Activated T-cell treated with anti-CD3 and anti-CD28 coated beads, Interleukin-2, amount 50 U/mL, for 48 hours (primary cell): ENCODE measurements at places on chromosomes 5 and 9.

- no peak for DNase-seq
Observed at GRCh38 chr5:132006331-132007120, 4.9 kb downstream of the ACSL6 start.

- DNase-seq = no peak
Observed at GRCh38 chr9:136669791-136670464, 7.2 kb downstream of the EGFL7 start.

- no peak for DNase-seq
Observed at GRCh38 chr9:4116071-4116581, 183.7 kb downstream of the GLIS3 start.

- no peak for DNase-seq
Observed at GRCh38 chr9:92718086-92719001, 46.3 kb downstream of the BICD2 start.

DNA sequence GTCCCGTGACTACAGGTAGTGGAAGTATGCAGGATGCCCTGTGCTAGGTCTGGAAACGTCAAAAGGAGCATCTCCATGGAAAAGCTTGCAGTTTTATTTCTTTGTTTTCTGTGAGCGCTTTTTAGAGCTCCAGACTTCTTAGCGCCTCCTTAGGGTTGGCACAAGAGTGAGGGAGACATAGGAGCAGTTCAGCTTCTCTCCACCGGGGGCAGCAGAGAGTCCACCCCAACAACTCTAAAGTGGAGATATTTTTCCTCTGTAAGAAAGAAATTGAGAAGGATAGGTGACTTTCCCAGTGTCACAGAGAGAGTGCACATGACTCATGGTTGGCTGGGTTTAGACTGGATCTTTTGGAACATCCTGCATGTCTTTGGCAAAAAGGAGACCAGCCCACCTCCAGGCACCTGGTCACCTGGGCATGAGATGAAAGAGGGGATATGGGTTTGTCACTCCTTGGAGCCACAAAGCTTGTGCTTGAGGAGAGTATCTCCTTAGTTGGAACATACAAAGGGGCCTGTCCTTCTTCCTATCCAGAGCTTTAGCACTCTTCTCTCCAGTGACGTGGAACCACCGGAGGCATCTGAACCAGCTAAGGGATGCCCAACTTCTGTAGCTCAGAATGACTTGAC, 637.7 kb downstream of the SEMA5A start:
- DNase-seq = peak; percentile 43

DNA sequence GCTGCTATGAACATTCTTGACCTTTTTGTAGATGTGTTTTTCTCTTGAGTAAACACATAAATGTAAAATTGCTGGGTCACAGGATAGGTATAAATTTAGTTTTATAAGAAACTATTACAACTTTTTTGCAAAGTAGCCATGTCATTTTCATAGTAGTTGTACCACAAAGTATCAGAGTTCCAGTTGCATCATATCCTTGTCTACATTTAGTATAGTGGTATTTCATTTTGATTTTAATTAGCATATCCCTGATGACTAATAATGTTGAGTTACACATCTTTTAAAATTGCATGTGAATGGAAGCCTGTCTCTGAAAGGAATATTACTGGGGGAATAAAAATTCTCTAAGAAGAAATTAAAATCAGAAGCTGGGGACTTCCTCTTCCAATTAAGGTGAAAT, 85.4 kb downstream of the TMEM161B start:
- DNase-seq = no peak

GRCh38 chr5:135116160-135116561, 82.1 kb upstream of the PITX1 start:
- DNase-seq = no peak

GRCh38 chr5:181204826-181205760, at the start of gene TRIM7:
TSS of gene TRIM7 (minus strand) at chr5:181205196. CDS start at chr5:181205110, 86 bp downstream.
- DNase-seq = peak; percentile 62

DNA sequence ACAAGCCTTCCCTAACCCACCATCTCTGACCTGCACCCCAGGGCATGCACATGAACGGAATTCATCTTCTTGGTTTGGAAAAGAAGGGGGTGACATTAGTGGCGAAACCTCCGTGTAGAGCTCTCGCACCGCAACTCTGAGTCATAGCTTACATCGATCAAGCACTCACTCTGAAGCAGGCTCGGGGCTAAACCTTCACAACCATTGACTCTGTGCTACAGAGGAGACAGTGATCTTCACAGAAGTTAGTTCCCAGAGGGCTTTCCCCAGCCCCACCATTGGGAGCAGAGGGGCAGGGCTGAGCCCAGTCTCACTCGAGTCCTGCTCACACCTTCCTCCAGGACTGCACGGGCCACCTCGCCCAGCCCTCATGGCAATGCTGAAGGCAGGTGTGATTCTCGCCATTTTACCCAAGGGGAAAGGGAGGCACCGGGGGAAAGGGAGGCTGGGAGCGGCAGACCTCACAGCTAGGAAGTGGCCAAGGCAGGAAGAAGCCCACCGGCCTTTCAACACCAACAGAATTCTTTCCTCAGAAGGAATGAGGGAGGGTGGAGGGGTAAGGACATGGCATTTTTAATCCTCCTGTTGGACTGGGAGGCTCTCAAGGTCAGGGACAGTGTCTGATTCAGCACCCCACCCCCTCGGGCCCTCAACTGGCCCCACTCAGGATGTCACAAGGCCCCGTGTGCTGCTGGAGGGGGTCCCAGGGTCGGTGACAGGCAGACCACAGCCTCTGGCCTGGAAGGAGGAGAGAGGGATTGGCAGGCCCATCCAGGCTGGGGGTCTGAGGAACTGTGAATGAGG, 25.9 kb upstream of the IL17B start:
- DNase-seq = no peak

DNA sequence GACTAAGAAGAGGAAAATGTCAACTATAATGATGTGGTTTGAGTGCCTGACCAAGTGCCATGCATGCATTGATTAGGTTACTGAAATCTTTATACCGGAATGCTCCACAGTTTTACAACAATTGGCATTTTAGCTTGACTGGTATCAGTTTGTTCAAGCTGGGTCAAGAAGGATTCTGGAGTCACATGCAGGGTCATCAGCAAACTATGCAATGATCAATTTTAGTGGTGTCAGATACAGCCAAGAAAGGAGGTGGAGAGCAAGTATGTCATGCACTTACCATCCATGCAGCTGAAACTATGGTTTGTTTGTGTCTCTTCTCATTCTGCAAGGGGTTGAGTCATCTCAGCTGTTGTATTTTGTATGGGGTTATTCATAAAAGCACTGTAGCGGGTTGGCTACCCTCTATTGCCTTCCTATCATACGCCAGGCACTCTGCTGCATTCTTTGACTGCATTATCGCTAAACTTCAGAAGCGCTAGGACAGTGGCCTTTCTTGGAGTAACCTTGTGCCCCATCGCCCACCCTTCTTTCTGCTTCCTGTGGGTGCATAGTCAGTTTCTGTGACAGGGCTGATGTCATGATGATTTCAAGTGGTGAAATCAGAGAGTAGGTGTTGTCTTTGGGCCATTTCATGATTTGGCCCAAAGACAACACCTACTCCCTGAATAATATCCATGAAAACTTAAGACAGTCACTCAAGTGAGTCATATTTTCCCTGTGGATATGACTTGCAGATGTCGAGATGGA, 145.4 kb downstream of the MTX3 start:
- peak; percentile 60 for DNase-seq

GRCh38 chr5:122062205-122062604, 15.9 kb downstream of the LOX start:
- DNase-seq = no peak

DNA sequence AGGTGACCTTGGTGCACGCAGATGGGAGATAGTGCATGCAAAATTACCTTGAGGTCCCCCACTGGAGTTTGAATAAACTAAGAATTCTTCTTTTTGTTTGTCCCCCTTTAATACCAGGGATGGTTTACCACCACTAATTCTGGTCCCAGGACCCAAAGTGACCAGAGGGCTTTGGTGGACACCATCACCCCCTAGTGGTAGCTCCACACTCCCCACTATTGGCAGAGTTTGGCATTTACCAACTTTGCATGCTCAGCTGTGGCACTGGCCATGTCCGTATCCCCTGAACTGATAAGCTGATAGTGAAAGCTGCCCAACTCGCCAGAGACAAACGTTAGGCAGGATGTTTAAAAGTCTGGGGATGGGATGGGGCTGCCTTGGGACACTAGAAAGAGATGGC, 3.3 kb downstream of the ASTN2 start:
- DNase-seq = peak; percentile 15

DNA sequence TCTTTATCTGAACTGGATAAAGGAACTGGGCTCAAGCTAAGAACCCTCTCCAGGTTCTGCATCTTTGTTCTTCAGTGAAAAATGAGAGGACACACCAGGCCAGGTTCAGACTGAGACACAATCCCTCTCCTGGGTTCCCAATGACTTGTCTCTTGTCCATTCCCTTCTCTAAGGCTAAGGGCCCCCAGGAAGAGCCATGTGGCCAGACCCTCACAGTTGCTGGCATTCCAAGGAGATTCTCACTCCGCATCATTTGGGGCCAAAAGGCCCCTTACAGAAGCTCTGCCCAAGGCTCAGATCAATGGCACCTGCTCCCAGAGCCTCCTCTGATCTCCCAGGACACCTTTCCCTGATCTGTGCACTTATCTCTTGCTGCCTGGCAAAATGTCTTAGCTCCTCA, 4.9 kb downstream of the IL4 start:
- no peak for DNase-seq

DNA sequence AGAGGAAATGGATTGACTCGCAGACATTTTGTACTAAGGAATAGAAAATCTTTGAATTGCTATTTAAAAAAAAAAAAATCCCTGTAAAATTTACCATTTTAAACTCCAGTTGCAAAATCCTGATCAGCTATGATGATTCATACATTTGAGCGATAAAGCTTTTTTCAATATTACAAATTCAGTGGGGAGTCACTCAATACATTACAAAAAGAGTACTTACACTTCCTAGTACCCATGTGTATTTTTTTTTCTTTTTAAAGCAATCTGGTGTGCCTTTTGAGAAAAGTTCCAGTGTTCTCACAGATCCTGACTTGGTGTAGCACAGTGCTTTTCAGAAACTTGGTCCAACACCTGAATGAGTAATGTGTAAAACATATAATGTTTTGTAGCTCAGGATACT, 54.3 kb downstream of the PIK3R1 start:
- DNase-seq = no peak

DNA sequence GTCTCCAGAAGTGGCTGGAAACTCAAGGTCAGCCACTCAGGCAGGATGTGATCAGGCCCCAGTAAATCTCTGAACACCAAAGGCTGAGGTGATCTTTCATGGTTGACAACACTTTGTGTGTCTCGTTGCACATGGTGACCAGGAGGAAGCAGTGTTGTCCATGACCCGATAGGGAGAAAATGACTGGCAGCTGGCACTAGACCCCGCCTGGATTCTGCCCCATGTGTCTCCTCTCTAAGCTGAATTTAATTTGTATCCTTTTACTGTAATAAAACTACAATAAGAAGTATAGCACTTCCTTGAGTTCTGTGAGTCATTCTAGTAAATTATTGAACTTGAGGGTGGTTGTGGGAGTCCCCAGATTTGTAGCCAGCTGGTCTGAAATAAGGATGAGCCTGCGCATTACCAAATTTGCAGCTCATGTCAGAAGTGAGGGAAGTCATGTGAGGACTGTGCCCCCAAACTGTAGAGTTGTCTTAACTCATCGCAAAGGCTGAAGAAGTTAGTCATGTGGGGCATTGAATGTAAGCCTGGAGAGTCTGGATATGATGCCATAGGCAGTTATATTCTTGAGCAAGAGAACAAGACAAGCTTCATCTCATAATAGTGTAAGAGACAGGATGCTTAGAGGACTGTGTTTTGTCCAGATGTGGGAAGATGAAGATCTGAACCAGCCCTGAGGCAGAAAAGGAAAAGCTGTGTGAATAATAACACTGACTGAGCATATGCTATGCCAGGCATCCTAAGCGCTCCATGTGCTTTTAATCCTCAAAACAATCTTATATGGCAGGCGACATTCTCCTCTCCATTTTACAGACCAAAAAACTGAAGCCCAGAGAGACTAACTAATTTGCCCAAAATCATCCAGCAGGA, 55.9 kb downstream of the TMEM215 start:
- DNase-seq = no peak

DNA sequence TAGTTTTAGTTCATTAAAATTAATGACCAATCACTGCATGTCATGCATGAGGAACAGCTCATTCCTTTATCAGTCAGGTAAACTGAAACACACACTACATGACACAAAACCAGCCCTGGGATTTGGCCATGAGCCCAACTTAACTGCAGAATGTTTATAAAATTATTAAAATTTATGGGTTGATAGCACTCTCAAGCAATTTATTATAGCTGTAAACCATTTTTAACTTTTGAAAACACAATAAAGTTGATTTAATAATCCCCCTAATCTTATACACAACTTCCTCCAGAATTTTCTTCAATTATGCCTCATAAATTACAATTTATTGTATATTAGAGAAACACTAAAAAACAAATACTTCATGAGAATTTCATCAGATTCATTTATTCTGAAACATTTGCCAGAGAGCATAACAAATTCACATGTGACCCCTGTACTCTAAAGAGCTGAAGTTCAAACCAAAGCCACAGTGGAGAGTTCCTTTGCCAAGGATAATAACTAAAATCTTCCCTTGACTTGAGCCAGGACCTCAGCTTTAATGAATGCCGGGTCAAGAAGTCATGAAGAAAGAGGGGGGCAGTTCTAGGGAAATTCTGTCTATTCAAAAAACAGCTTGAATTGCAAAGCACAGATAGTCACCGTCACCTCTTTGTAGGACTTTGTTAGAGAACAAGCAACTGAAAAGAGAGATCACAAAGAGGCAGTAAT, 763.7 kb upstream of the GRAMD2B start:
- no peak for DNase-seq

DNA sequence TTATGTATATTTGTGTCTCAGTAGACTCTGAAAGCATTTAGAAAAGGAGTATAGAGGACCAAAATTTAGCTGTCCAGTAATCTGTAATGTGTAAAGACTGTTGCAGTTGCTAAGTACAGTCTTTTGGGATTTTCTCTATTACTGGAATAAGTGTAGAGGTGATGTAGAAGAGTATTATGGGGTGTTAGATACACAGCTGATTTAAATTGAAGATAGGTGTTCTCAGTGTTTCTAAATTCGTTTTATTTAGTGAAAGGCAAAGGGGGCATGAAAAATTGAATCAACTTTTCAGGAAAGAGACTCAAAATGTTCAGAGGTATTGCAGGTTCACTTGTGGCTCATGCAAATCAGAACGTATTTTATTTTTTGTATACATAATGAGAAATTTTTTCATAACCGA, 13.6 kb downstream of the SMAD5 start:
- no peak for DNase-seq

DNA sequence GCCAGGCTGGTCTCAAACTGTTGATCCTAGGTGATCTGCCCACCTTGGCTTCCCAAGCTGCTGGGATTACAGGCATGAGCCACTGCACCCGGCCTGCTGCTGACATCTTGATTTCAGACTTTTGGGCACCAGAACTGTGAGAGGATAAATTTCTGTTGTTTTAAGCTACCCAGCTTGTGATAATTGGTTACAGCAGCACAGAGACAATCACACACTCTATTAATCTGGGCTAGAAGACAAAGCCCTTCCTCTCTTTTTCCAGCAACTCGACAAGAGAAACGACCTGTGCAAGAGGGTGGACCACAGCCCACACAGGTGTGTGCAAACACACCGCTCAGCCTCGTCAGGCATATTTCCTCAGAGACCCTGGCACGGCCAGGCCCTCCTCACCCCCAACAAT, 4.5 kb downstream of the ANKRD55 start:
- DNase-seq = no peak

GRCh38 chr5:1432296-1432695, 12.9 kb downstream of the SLC6A3 start:
- DNase-seq = peak; percentile 5
